ENCODE measurements at places on chromosomes 7 and 10. TPM values are rescaled to one million over a fixed set of nuclear protein-coding genes. Genes with fewer than 3 reads are reported as not detected.

DNA sequence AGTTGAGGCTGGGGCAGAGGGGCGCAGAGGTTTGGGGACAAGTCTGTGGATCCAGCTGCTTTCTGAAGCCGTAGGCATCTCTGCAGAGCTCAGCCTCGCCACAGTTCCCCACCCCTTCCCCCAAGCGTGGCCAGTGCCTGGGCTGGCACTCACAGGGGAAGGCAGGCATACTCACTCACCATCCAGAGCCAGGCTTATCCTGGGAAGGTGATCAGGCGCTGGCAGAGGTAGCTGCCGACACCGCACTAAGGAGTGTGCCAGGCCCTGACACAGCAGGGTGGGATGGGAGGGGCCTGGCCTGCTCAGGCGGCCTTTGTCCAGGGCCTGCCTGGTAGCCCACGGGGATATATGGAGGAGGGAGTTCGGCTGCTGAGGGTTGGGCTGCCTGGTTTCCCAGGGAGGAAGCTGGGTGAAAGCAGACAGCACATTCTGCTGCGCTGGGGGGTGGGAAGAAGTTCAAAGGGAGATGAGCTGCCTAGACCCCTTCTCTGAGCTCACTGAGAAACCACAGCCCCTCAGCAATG is 15.9 kb downstream of the VSIR start:
- no peak for DNase-seq

- no peak for DNase-seq
These were observed 194.4 kb upstream of the IMMP2L start for GRCh38 chr7:111756687-111757178.

DNA sequence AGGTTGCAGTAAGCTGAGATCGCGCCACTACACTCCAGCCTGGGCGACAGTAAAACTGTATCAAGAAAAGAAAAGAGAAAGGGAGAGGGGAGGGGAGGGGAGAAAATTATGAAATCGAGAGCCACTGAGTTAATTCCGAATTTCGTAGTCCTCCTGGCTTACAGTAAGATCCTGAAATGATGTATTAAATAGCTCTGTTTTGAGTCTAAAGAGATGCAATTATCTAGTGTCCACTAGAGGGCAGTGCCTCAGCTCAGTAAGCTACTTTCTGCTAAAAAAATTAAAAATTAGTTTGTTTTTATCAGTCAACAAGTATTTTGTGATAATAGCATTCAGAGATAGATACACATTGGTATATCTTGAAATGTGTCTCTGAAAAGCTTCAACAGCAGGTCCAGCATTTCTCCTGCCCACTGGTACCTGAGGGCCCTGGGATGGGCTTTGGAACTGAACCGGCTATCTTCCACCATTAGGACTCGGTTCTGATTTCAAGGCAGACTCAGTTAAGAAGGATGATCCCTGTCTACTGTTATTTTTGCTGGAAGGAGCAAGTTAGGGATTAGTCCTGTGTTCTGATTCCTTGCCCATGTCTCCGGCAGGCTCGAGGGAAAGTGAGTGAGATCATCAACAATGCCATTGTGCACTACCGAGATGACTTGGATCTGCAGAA is 19.5 kb downstream of the TSPAN33 start:
- peak; percentile 73 for DNase-seq

DNA sequence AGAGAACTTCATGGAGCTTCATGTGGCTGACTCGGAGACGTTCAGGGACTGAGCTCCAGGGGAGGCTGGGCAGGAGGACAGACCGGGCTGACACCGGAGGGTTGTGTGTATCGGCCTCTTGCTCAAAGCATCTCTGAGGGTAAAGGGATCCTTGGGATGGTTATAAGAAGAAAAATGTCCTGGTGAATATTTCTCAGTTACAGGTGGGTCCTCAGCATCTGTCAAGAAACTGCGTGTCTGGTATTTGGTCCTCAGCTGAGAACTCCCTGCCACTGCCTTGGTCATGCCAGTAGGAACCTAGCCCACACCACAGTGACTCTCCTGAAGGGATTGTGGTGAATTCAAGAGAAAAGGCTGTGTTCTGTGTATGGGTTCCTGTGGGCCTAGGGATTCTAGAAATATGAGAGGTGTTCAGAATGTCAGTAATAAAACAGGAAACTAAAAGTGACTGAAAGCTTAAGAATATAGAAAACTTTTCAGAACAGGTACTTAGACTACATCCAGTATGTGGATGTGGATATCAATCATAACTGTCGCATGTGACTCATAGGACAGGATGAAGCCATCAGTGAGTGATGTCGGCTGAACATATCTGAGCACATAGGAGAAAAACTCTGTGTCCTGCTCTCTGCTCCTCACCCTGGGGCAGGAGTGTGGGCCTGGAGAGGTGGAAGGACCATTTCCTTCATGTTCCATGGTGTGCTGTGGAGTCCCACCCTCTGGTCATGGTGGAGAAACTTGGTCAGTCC is 28.4 kb downstream of the MBL2 start:
- no peak for DNase-seq

- DNase-seq, result no peak
These were observed 20.6 kb downstream of the WDR86 start for GRCh38 chr7:151389096-151389767.

GRCh38 chr10:51768886-51769465 is 69.6 kb upstream of the CSTF2T start:
- no peak for DNase-seq

Gene GSTO2
- 0.74 TPM for polyA plus RNA-seq

Gene TRIM73
- polyA plus RNA-seq, result 0.81 TPM

Gene OR2A25
- not detected for polyA plus RNA-seq

Gene STX1A
- polyA plus RNA-seq, result 3.1 TPM

Data from CD4-positive, CD25-positive, alpha-beta regulatory T cell (primary cell).